T-helper 2 cell treated with Interferon-gamma antibody and Interleukin-4, amounts not matched to agents 100 ng/mL and 5 ng/mL, for 36 hours (primary cell): ENCODE measurements at places on chromosomes 16 and 17. TPM values are rescaled to one million over a fixed set of nuclear protein-coding genes. Genes with fewer than 3 reads are reported as not detected.

Gene EPX
- not detected in 2 replicates for total RNA-seq

Gene RECQL5
- 39.3 and 42.2 TPM in 2 replicates for total RNA-seq

Gene TRIM72
- not detected in 2 replicates for total RNA-seq

Gene MYH1
- total RNA-seq: not detected in 2 replicates

Gene METTL22
- total RNA-seq: 26.9 and 36.1 TPM in 2 replicates

Gene KRT31
- total RNA-seq: not detected in 2 replicates

Gene NHLRC4
- total RNA-seq: 1.4 and 1.5 TPM in 2 replicates

Gene SLC12A3
- not detected in 2 replicates for total RNA-seq

Gene MPP2
- 0.64 and 0.86 TPM in 2 replicates for total RNA-seq

Gene CCL13
- total RNA-seq: not detected in 2 replicates
